ENCODE measurements at places on chromosomes 2 and 18.

DNA sequence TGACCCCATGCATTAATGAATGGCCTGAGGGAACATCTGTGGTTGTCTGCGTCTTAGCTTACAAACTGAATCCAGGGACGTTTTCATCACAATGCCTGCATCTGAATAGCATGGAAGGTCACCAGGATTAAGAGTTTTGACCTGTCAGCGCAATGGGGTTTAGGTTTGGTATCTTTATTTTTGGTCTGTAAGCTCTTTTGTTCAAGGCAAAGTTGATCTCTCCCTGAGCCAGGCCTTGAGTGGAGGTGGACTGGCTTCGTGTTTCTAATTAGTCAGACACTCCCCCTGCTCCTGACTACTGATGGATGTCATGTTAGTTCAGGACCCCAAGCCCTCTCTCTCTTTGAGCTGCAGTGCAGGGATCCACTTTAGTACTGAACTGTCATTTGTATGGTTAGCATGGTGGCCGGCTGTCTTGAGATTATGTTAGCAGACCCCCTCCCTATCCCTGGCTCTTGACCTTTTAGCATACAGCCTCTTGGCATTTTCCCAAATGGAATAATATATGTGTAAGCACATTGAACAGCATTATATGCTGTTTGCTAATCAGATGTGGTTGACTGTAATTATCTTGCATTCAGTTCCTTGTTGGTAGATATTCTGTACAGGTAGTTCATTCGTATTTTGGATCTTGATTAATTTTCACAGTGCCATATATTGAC is 59.2 kb downstream of the LYPD6 start:
- DNase-seq = peak; percentile 73

DNA sequence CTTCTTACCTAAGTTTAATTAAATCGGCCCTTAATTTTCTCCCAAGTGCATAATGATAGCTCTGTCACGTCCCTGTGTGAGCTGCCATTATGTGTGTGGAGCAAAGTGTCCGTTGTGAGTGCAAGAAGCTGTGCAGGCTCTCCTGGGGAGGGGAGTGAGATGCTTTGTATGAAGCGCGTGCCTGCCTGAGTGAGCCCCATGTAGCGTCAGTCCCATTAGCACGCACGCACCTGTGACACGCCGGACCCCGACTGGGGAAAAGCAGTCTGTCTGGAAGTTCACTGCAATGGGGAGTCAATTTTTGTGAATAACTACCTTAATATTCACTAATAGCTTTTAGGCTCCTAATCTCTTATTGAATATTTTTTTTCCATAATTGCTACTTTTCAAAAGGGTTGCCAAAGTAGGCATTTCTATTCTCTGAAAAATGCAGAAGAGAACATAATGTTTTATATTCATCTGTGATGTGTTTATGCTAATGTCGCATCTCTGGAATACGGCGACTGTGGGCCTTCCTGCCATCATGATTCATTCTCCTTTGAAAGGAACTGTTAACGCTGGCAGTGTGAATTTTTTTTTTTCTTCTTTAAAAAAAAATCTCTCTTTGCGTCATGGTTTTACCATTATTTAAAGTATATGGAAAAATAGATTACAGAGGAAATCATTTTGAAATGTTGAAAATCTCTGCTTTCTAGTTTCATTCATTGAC is 157.7 kb downstream of the COL4A4 start:
- peak; percentile 91 for DNase-seq

DNA sequence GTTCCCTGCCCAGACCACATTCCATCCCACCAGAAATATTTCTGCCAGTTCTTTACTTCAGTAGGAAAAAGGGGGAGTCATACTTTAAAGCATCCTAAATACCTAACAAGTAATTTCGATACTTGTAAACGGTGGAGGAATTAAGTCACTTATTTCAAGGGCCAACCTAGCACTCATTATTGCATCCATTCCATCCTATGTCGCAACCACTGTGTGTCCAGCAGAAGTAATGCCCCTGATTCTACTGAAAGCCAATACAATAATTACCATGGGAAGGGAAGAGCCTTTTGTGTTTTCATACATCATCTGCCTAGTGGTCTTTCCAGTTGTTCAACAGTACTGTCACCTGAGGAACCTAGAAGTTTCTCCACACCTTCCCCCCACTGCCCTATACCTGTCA is 12.5 kb downstream of the SERPINB8 start:
- DNase-seq = no peak

DNA sequence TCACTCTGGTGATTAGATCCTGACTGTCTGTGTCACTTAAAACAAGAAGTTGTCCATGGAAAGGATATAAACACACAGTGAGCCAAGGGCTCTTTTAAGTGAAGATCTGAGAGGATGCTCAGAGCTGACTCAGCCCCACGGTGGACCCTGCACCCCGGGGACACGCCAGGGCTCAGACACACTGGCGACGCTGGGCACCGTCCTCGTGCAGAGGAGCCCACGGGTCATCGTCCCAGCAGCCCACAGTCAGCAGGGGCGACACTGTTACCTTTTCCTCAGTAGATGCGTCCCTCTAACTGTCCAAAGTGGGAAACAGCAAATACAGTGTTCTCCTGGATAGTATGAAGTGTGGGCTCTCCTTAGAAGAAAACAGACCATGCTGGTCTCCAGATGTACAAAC is 225.6 kb downstream of the HDAC4 start:
- DNase-seq = no peak

GRCh38 chr18:39348757-39349156 is 1783.2 kb upstream of the CELF4 start:
- DNase-seq = no peak

DNA sequence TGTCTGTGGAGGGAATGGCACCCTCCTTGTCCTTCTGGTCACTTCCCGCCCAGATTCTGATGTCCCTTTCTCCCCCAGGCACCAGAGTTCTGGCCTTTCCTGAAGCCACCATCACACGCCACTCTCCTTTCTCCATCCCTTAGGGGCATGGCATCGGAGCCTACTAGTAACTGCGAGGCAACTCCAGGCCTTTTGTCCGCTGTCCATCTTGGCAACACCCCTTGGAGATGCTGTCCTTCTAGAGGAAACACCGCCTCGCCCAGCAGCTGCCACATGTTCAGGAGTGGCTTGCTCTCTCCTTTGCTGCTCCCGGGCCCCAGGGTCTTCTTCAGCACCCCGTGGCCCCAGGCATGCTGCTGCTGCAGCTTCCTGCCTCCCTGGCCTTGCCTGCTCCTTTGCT is 267.0 kb downstream of the SRBD1 start:
- no peak for DNase-seq

DNA sequence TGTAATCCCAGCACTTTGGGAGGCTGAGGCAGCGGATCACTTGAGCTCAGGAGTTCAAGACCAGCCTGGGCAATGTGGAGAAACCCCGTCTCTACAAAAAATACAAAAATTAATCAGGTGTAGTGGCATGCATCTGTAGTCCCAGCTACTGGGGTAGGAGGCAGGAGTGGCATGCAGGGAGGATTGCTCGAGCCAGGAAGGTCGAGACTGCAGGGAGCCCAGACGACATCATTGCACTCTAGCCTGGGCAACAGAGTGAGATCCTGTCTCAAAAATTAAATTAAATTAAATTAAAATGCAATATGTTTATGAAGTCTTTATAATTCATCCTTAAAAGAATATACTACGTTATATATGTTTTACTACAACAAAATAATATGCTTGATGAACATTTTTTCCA is 38.1 kb downstream of the CHN1 start:
- no peak for DNase-seq

GRCh38 chr18:63320123-63320974 is 780 bp upstream of the BCL2 start:
- peak; percentile 97 for DNase-seq

- peak; percentile 34 for DNase-seq
Observed at GRCh38 chr2:183459466-183459865, 335.2 kb downstream of the NUP35 start.

DNA sequence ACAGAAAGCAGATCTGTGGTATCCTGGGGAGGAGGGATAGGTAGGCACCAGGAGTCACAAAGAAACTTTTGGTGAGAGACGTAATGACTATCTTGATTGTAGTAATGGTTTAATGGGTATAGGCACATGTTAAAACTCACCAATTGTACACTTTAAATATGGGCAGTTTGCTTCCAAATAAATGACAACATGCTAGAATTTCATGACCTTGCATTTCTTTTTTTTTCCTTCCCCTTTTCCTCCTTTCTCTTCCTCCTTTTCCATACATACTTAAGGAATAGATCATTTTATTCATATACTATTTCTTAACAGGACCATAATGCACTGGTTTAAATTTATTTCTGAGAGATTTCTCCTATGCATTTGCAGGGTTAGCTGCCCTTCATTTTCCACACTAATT is 341.8 kb downstream of the TMEM182 start:
- DNase-seq = no peak

DNA sequence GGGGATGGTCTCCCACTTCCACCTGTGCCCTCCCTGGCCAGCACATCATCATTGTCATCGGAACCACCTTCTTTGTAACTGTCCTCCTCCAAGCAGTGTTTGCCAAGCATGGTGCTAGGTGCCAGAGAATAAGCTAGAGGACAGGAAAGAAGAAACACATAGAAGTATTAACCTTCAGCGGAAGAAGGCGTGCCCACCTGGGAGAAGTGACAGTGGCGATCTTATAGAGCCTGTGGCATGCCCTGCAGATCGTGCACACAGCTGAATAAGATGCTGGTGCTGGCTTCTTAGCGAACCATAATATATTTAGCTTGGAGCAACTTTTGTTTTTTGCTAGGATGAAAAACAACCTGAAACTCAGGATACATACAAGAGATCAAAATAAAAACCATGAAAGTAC is 148.0 kb downstream of the FAM210A start:
- no peak for DNase-seq

GRCh38 chr2:9401646-9402371 is 21.5 kb downstream of the ITGB1BP1 start:
- no peak for DNase-seq

GRCh38 chr2:216210701-216211540 is 101.8 kb downstream of the XRCC5 start:
- peak; percentile 46 for DNase-seq

- peak; percentile 73 for DNase-seq
Observed at GRCh38 chr18:31965316-31965970, 22.5 kb upstream of the TRAPPC8 start.

DNA sequence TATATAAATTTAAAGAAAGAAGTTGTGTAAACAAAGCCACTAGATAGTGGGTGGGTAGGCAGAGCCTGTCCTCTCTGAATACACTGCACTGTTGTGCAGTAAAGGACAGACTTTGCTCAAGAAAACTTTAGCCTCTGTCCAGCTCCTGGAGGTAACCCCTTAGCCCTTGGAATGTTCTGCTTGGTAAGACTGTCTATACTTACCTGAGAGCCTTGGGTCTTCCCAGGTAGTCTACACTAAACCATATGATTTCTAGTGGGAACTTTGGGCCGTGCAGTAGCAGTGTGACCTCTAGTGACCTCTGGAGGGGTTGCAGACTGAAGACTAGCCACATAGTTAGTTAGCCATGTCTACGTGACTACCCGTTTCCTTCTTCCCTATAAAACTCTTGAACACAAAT is 678.3 kb upstream of the NRXN1 start:
- peak; percentile 30 for DNase-seq

DNA sequence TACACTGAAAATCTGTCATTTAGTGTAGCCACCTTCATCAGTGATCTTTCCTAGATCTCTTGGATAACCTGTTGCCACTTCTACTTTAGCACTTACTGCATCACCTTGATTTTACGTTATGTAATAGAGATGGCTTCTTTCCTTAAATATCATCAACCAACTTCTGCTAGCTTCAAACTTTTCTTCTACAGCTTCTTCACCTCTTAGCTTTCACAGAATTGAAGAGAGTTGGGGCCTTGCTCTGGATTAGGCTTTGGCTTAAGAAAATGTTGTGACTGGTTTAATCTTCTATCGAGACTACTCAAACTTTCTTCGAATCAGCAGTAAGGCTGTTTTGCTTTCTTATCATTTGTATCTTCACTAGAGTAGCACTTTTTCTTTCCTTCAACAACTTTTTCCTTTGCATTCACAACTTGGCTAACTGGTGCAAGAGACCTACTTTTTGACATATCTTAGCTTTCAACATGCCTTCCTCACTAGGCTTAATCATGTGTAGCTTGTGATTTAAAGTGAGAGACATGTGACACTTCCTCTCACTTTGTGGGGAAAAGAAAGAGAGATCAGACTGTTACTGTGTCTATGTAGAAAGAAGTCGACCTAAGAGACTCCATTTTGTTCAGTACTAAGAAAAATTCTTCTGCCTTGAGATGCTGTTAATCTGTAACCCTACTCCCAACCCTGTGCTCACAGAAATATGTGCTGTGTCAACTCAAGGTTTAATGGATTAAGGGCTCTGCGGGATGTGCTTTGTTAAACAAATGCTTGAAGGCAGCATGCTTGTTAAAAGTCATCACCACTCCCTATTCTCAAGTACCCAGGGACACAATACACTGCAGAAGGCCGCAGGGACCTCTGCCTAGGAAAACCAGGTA is 99.6 kb downstream of the ATL2 start:
- peak; percentile 35 for DNase-seq

DNA sequence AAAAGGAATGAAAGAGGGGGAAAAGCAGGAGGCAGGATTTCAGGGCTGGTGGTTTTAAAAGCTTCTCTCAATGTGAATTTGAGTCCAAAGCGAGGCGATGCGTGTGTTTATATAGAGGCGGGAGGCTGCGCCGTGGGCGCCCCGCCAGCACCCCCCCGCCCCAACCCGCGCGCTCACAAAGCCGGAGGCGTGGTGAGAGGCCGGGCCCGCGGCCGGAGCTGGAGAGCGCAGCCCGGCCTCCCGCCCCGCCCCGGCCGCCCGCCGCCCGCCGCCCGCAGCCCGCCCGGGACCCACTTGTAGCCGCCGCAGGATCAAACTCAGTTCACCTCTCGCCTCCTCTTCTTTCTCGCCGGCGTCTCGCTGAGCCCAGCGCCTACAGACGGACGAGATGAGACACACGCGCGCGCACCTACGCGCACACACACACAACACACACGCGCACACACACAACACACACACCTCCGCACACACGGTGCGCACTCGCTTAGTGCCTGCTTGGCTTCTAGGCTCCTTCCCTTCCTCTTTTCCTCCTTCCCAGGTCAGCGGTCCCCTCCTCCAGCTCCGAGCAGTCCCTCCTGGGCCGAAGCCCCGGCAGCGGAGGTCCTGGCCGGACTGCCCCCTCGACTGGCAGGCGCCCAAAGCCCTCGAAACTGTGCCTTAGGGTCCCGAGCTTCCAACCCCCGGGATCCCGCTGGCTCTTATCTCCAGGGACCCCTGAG is 1.3 kb upstream of the CYP26B1 start:
- peak; percentile 72 for DNase-seq

DNA sequence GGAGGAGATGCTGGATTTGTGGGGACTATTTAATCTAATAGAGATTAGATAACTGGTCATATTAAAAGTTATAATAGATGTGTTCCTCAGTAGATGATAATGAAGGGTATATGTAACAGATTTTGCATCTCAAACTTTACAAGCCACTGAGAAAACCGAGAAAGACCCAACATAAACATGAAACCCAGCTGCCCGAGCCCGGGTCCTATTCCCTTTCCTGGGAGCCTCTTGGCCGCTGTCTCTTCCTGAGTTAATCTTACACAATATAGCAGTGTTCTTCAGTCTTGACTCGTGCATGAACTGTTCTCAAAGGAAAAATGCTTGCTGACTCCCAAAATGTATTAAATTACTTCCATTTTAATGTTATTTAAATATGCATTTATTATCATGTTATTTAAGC is 94.5 kb downstream of the COPS8 start:
- no peak for DNase-seq

All from NCI-H69 (cell line).